ENCODE measurements at places on chromosomes 16 and 17.

DNA sequence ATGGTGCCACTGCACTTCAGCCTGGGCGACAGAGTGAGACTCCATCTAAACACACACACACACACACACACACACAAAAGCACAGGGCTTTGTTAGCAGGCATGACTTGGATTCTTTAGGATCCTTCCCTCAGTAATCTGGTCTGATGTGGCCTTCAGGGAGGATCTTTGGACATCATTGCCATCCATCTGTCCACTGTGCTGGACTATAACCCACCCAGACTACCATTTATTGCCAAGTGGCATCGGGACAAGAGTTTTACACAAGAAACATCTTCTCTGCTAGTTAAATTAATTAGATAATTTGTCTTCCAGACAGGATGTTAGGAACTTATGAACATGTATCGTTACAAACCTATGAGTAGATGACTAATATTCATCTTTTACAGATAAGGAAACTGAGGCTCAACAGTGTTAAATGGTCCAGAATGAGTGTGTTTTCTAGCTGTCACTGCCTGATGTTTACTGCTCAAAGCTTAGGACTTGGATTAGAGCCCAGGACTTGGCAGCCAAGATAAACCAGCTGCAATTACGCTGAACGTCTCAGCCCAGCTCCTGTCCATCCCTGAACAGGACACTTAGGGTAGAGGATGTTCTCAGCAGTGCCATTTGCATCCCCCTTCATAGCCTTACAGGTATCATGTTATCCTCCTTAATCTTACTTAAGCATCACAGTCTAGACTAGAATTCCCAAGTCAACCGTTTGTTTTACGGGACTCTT is 285.8 kb downstream of the WWOX start:
- H3K27ac ChIP-seq, result no peak overlapping the region
- no peak overlapping the region for H3K4me3 ChIP-seq
- H3K36me3 ChIP-seq, result no peaks in the 10 kb centered on the region
- no peaks in the 10 kb centered on the region for H3K27me3 ChIP-seq
- no peak for DNase-seq

- no peak within 1 kb of the TSS for H3K27ac ChIP-seq
- H3K4me1 ChIP-seq, result peaks cover 17% of the 10 kb centered on the region
- H3K4me3 ChIP-seq, result peak within 1 kb of the TSS; percentile 37
- no peaks in the 10 kb centered on the region for H3K36me3 ChIP-seq
- H3K27me3 ChIP-seq, result no peaks in the 10 kb centered on the region
Measured at GRCh38 chr16:1152651-1153259, at the start of gene CACNA1H. TSS of gene CACNA1H (plus strand) at chr16:1153106. CDS start at chr16:1153738, 632 bp downstream.

DNA sequence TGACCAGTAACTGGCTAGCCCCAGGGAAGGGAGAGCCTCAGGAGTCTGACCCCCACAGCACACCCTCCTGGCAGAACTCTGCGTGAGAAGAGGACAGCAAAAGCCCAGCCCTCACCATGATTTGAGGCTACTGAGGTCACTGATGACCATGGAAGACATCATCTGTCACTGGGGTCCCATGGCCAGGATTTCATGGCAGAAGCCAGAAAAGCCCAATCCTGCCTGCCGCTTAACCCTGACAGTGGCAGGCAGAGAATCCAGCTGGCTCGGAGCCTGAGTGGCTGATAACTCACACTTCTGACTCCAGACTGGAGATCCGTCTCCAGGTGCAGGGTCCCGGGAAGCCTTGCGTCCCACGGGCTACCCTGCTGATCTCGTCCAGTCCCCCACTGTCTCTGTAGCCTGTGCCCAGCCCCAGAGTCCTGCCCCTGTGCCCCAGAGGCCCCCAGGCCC is 17.5 kb downstream of the GRIN2C start:
- peak; percentile 56 for DNase-seq
- H3K27ac ChIP-seq, result peak overlapping the region; percentile 16
- peaks cover 24% of the 10 kb centered on the region for H3K4me1 ChIP-seq

GRCh38 chr16:61791464-61791863 is 244.8 kb downstream of the CDH8 start:
- no peak overlapping the region for H3K4me3 ChIP-seq
- no peaks in the 10 kb centered on the region for H3K27me3 ChIP-seq
- H3K27ac ChIP-seq, result no peak overlapping the region
- DNase-seq, result no peak

DNA sequence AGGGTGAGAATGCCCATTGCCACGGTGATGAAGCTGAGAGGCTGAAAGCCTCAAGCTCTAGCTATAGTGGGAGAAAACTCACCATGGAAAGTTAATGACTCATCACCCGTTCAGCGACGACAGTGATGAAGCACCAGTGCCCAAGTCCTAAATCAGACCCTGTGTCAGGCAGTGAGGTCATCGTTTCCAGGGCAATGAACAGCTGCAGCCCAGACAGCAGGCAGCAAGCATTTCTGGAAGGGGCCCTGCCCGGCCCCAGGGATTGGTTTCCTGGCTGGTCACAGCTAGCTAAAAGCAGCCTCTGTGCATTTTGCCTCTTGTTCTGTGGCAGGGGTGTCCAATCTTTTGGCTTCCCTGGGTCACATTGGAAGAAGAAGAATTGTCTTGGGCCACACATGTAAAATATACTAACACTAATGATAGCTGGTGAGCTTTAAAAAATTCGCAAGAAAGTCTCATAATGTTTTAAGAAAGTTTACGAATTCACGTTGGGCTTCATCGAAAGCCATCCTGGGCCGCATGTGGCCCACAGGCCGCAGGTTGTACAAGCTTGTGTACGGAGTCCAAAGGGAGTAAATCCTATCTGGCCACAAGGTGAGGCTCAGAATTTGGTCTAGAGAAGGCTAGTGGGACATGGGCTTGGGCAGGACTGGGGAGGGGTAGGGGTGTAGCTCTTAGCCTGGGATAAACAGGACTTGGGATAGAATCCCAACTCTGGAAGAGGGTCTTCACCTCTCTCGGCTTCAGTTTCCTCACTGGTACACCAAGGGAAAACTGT is 40.6 kb downstream of the MIS12 start:
- no peak overlapping the region for H3K4me3 ChIP-seq
- peak; percentile 95 for DNase-seq
- H3K36me3 ChIP-seq, result no peaks in the 10 kb centered on the region
- H3K27me3 ChIP-seq, result no peaks in the 10 kb centered on the region
